ENCODE measurements at places on chromosomes 4 and X. TPM values are rescaled to one million over a fixed set of nuclear protein-coding genes. Genes with fewer than 3 reads are reported as not detected.
A peak's percentile ranks its signal among the peaks of the same experiment; 100 is the strongest.

DNA sequence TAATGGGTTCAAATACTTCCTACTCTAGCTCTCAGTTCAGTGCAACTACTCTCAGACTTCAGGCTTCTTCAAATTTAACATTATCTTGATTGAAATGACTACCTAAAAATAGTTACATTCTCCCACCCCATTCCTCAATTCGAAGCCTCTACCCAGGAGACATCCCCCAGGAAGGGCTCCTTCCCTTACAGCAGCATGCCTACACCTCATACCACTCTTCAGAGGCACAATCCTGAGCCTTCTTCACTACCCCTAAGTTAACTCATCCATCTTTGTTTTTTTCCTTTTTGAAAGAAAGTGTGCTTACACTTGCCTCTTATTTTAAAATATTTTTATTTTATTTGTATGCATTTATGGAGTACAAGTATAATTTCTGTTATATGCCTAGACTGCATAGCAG is 17.2 kb upstream of the PRSS48 start:
- no peak for DNase-seq

- peak; percentile 93 for DNase-seq
Observed at GRCh38 chr4:10664408-10664807, 20.2 kb downstream of the CLNK start.

DNA sequence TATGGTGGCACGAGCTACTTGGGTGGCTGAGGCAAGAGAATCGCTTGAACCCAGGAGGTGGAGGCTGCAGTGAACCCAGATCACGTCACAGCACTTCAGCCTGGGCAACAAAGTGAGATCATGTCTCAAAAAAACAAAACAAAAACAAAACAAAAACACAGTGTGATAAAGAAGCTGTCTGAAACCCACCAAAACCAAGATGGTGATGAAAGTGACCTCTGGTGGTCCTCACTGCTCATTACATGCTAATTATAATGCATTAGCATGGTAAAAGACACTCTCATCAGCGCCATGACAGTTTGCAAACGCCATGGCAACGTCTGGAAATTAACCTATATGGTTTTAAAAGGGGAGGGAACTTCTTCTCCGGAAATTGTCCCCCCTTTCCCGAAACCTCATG is 29.4 kb upstream of the OPHN1 start:
- peak; percentile 21 for DNase-seq

DNA sequence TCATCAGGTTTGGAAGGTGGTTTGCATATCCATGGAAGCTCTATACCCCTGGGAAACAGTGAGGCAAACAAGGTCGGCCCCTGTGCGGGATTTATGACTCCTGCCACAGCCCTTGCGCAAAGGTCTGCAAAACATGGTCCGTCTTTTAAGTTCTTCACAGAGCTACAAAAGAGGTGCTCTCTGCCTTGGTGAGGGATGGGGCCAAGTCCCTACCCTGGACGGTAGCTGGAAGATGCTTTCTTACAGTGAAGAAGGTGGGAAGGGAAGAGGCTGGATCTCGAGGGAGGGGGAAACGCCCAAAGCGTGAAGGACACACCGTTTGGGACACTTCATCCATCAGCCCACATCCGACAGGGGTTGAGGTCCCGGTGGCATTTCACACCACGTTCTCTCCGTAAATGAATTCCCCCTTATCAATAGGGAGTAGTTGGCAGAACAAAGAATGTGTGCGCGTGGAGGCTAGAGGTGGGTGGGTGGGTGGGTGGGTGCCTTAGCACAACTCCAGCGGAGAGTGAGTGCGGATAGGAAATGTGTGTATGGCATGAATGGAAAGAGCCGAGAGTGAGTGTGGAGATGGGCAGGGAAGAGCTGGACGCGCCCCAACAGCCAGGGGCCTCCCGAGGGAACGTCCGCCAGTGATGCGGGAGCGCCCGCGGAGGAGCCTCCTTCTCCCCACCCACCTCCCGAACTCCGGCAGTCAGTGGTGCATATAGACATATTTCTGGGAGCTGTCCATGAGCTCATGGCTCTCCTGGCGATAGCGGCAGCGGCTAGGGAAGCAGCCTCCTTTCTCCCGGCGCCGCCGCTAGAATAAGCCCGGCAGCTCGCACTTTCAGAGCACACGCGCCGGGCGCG is 68.3 kb downstream of the LARP7 start:
- DNase-seq = peak; percentile 45

- peak; percentile 74 for DNase-seq
Observed at GRCh38 chrX:134669378-134670098, 11.3 kb upstream of the PLAC1 start.

DNA sequence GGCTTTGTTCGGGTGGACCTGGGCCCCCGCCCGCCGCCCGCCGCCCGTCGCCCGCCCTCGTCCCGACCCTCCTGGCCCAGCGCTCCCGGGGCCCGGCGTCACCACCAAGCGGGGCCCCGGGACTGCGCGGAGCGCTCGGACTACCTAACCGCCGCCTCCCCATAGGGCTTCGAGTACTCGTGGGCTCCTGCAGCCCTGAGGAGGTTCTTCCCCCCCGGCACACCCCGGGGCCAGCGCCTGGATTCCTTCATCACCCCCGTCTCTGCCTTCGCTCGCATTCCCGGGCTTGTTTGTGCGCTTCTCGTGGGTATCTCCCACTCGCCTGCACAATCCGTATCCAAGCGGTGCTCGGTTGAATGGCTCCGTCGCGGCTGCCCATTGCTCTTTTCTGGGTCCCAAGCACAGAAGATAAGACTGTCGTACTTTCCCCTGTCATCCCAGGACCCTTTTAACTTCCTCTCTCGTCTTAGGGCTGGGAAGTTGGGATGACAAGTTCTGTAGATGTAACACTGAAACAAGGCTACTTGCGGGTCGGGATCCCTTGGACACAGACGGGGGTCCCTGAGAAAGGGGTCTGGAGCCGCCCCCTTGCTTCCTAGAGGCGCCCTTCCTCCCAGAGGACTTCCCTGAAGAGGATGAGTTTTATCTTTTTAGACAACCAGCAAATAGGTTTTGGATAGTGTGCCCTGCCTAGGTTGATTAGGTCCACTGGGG is 565 bp downstream of the MOB1B start:
- DNase-seq = peak; percentile 19

DNA sequence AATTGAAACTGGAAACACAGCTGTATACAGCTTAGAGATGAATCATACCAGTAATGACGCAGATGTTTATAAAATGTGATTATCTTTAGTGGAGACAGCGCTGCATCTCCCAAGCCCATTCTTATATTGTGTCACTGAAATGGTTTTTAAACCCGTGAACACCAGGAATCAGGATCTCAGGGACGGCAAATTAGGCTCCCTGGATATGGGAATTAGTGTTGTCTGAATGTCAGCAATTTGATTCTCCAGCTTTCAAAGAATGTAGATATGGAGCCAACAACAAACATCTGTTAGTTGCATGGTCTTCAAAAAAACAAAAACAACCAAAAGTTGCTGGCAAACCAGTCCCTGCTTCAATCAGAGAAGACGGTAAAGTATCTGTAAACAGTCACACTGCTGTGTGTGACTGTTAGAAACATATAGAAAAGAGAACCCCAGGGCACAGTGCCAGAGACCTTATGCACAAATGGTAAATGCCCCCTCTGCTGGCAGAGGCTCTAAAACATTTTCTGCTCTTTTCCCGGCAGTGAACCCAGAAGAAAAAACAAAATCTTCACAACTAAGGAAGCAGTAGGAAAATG is 351.9 kb upstream of the FTHL17 start:
- peak; percentile 49 for DNase-seq

DNA sequence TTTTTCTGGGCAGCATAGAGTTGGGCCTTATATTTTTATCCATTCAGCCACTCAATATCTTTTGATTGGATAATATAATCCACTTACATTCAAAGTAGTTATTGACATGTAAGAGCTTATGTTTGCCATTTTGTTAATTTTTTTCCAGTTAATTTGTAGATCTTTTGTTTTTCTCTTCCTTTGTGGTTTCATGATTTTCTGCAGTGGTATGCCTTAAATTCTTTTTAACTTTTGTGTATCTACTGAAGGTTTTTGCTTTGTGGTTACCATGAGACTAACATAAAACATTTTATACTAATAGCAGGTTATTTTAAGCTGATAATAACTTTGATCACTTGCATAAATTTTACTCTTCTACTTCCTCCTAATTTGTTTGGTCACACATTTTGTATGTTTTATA is 140.8 kb upstream of the GATB start:
- DNase-seq = no peak

Gene GABRE
- 32.1 TPM for total RNA-seq

Gene PABPC1L2A
- total RNA-seq = not detected

Gene SOX3
- not detected for total RNA-seq

Gene PDGFRA
- total RNA-seq = 2.1 TPM

Gene RNF113A
- 13.2 TPM for total RNA-seq

Gene ATP8A1
- total RNA-seq = 1.4 TPM

Gene MEPE
- total RNA-seq = not detected

Gene EVC
- 12.9 TPM for total RNA-seq

Measured in bronchial epithelial cell (primary cell).